NCI-H524 (cell line): ENCODE measurements at places on chromosomes 12 and 14.

DNA sequence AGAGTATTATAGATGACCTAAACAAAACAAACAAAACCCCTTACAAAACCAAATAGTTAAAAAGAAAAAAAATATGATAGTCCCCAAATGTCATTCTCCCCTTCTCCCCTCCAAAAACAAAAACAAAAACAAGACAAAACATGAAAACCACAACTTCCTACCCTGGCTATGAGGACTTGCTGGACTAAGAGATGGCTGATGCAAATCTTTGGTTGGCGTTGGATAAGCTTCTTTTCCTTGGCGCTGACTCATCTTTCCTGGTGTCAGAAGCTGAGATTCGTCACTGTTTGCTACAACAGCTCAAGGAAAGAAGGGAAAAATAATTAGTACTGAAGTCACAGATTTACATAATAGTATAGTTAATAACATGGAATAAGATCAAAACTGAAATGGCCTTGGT lies 102.5 kb upstream of the BBS10 start:
- no peak for DNase-seq

DNA sequence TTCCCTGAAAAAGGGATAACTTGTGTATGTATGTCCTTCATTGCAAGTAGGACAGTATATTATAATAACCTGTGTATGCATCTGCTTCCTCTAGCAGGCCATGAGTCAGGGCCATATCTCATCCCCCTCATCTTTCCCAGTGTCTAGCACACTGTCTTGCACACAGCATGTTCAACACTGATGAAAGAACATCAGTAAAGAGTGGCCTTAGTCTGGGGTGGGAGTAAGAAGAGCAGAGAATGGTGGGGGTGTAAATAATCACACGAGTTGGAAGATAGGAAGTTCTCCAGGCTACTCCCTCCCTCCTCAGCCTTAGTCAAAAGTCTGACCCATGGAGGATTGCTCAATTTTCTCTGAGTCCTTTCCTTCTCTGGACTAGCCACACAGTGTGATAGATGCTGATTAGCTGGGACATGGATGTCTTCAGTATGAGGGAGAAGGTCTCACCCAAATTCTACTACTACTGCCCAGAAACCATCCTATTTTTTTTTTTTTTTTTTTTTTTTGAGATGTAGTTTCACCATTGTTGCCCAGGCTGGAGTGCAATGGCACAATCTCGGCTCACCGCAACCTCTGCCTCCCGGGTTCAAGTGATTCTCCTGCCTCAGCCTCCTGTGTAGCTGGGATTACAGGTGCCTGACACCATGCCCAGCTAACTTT lies 14.6 kb upstream of the SP1 start:
- DNase-seq, result no peak

GRCh38 chr12:20055856-20056255 lies 312.5 kb upstream of the PDE3A start:
- DNase-seq, result no peak

DNA sequence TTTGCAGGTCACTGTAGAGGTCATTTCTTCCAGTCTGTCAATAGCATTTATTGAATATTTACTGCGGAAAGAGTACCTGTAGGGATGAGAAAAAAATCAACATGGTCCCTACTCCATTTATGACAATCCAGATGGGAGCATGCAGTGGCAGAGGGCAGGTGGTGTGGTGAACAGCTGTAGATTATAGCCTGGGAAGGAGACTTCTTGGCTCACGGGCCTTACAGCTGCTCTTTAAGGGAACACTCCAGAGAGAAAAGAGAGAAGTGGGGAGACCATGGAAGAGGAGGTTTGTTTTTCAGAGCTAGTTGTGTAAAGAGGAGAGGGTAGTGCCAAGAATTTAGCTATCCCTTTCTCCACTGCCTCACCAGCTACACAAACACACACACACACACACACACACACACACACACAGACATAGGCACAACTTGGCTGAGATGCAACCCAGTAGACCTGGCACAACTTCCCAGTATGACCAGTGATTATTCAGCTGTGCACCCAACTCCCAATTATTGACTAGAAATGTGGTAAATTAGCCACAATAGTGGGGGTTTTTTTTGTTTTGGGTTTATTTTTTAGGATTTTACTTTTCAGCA lies 41.0 kb downstream of the GPHB5 start:
- DNase-seq, result peak; percentile 79

- no peak for DNase-seq
These were observed 3.8 kb upstream of the HOXC8 start for GRCh38 chr12:54004841-54005530.

DNA sequence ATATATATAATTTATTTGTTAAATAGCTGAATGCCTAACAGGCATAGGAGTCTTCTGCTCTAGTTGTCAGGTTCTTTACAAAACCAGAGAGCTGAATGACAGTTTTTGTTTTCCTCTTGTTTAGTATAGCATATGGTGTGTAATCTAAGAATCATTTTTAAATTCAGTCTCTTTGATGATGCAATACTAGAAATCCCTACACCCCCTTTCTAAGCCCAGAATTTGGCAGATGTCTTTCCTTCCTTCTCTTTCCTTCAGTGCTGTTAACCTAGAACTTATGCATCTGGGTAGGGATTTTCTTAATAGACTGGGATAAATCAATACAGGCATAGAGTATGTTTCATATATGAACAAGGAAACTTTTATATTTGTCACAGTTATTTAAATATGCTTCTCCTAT lies 198.1 kb downstream of the KCNH5 start:
- peak; percentile 96 for DNase-seq

DNA sequence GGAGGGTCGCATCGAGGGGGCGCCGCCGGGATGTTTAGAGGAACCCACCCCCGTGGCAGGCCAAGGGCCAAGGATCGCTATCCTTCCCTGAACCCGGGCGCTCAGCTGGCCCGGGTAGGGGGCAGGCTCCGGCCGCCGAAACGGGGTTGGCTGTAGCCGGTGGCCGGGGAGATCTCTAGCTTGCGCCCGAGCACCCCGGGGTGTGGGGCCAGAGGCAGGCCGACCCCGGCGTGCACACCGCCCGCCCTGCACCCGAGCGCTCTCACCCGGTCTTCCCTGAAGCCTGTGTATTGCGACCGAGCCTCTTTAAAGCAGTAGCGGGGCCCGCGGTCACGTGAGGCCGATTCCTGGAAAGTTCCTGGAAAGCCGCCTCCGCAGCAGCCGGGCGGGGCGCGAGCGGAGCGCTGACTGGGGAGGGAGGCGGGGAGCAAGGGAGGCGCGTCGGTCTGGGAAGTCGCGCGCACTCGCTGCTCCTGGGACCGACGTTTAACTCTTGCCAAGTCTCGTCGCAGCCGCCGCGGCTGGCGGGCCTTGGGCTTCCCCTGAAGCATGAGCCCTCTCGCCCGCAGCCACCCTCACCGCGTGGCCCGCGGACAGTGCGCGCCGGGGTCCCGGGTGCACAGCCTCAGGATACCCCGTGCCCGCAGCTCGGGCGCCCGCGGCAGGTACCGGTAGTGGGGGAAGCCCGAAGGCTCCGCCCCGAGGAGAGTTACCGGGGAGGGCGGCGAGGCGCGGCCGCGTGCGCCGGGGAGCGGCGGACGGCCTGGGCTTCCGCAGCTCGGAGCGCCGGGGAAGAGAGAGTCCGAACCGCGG lies 1.7 kb upstream of the SOCS2 start:
- DNase-seq, result peak; percentile 81

- no peak for DNase-seq
These were observed 13.2 kb upstream of the MDM2 start for GRCh38 chr12:68794653-68795251.

- peak; percentile 3 for DNase-seq
These were observed 316.2 kb upstream of the NAV3 start for GRCh38 chr12:77514511-77514910.

DNA sequence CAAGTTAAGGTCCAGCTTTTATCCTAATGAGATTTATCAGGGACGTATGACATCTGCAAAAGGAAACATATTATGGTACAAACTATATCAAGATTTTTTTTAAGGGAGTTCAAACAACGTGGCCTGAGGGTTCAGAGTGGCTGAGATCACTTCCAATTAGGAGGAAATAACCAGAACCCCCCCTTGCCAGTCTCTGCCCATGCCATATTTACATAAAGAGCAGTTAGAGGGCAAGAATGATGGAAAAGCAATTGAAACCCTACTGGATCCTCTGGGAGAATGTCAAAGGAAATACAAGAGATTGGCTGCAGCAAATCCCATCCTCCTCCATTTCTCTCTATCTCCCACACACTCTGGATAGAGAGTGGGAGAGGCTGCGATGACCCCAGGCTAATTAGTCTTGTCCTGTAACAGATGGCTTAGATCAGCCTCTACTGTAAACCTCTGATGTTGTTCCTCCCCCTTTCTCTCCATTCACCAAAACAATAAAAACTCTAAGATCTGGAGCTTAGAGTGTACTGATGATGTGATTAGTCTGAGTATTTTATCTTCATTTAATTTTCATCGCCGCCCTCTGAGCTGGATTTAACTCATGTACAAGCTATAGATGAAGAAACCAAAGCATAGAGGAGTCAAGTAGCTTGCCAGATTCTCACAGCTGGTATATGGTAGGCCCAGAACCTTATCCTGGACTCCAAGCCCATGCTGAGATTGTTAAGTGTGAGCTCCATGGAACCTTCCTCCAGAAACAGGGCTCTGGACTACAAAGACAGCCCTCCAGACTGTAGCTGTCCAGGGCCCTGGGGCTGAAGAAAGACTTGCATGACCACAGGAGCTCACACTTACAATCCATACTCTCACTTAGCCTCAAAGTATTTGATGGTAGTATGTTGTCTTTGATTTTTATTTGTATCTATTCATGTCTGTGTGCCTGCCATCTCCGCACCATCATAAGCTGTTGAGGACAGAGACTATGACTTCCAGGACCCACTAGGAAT lies 54.1 kb upstream of the GNG2 start:
- DNase-seq, result peak; percentile 37

GRCh38 chr14:34331728-34332623 lies 130.1 kb downstream of the SPTSSA start:
- DNase-seq, result peak; percentile 78

- DNase-seq, result peak; percentile 75
These were observed 3.2 kb downstream of the THTPA start for GRCh38 chr14:23559010-23559925.

- no peak for DNase-seq
These were observed 14.0 kb downstream of the KCTD10 start for GRCh38 chr12:109462868-109463692.

GRCh38 chr14:69921052-69921451 lies 41.8 kb downstream of the SMOC1 start:
- DNase-seq, result no peak

GRCh38 chr14:76977793-76978720 lies 50.5 kb downstream of the IRF2BPL start:
- no peak for DNase-seq

DNA sequence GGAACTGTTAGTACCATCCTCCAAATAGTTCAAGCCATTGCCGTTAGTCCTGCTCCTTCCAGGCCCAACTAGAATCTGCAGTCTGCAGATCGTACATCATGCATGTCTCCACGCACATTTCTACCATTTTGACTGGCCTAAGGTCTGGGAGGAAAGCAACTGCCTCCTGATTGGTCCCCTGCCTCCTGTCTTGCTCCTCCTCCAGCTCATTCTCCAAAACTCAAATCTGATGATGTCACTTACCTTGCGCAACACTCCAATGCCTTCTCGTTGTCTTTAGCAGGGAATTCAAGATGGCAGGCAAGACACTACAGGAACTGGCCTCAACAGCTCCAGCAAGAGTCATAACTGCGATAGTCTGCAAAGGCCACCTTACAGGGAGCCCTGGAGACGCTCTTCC lies 9.7 kb upstream of the HCAR1 start:
- DNase-seq, result no peak

DNA sequence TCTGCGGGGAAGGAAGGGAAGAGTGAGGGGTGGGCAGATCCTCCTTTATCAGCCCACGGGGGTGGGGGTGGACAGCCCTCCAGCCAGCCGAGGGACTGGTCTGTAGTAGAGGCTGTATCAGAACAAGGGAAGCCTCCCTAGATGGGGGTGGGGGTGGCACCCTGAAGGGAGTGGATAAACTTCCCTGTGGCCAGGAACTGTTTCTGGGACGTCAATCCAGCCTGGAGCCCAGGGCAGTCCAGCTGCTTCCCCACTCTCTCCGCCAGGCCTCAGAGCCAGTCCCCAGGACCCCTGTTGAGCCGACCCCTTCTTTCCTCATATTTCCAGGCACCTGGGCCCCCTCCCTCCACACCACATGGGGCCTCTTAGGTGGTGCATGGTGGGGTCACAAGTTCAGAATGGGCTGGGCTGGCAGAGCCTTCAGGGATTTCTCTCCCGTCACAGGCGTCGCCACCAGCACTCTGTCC lies 6.7 kb downstream of the PLD4 start:
- no peak for DNase-seq

DNA sequence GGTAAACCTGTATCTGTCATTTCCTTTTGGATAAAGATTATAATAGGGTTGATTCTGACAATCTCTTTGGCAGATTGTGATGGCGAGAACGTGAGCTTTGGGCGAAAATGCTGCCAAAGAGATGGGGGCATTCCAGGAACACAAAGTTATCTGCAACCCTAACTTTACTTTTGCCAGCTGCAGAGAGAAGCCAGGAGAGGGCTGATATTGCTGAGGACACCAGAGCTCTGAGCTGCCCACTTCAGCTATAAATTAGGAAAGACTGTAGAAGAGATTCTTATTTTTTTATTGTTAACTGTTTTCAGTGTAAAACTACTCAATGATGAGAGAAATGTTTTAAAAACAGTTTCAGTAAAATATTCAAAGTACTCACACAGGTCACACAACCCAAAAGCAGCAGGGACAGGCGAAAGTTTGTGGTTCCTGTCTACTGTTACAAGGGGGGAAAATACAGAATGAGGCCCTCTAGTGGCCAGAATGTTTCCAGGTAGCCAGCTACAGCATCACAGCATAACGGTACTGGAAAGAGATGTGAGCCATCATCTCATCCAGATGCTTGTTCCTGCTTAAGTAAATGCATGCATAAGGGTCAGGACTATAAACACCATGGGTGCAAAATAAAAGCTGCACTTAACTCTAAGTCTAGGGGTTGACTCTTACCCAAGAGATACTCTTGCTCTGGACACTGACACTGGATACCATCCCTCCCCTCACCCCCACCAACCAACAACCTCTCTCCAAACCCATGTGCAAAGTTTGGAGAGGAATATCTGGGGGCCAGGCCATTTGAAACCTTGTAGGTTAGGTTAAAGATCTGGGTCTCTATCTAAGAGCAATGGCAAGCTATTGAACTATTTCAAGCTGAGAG lies 498.4 kb downstream of the RMST start:
- peak; percentile 56 for DNase-seq

- no peak for DNase-seq
These were observed 1.3 kb downstream of the DDN start for GRCh38 chr12:48997719-48998496.
